ENCODE measurements at places on chromosomes 4 and X. TPM values are rescaled to one million over a fixed set of nuclear protein-coding genes. Genes with fewer than 3 reads are reported as not detected.

Gene SRPK3
- total RNA-seq = 0.36 TPM

Gene SPACA5
- not detected for total RNA-seq

Gene CCNA2
- total RNA-seq = 59.7 TPM

Gene DAPP1
- not detected for total RNA-seq

Gene BCAP31
- total RNA-seq = 244 TPM

Gene ITGB1BP2
- total RNA-seq = 3.0 TPM

Gene DDX53
- total RNA-seq = not detected

Gene NSDHL
- 22.8 TPM for total RNA-seq

Gene AR
- total RNA-seq = 4.7 TPM

Gene LEF1
- 0.56 TPM for total RNA-seq

Gene CENPVL1
- total RNA-seq = not detected

Gene PPARGC1A
- total RNA-seq = under 0.01 TPM

Gene TEX13B
- not detected for total RNA-seq

Gene SHROOM2
- total RNA-seq = 8.1 TPM

Gene KIF4A
- total RNA-seq = 19.0 TPM

Gene DCLK2
- 11.3 TPM for total RNA-seq

Gene ARHGAP36
- not detected for total RNA-seq

Gene MAGEB2
- not detected for total RNA-seq

Gene ZFX
- total RNA-seq = 99.3 TPM

Gene TEX13D
- total RNA-seq = not detected
